ENCODE measurements at places on chromosomes 13 and 19. TPM values are rescaled to one million over a fixed set of nuclear protein-coding genes. Genes with fewer than 3 reads are reported as not detected.

The ZNF221 gene
- total RNA-seq: 5.9 TPM

The SIGLECL1 gene
- total RNA-seq: not detected

The ZNF302 gene
- 37.3 TPM for total RNA-seq

The ZNF540 gene
- total RNA-seq: 6.6 TPM

The GJB2 gene
- total RNA-seq: 3.3 TPM

The ZNF256 gene
- 6.7 TPM for total RNA-seq

The ZSCAN4 gene
- not detected for total RNA-seq

The SAFB gene
- total RNA-seq: 100 TPM

The RPL36 gene
- total RNA-seq: 587 TPM

The SYCN gene
- not detected for total RNA-seq

The KIR3DL1 gene
- total RNA-seq: not detected

The GPR183 gene
- 18.7 TPM for total RNA-seq

The ADGRL1 gene
- 26.3 TPM for total RNA-seq

The ACER1 gene
- not detected for total RNA-seq

The ANGPTL8 gene
- not detected for total RNA-seq

DNA sequence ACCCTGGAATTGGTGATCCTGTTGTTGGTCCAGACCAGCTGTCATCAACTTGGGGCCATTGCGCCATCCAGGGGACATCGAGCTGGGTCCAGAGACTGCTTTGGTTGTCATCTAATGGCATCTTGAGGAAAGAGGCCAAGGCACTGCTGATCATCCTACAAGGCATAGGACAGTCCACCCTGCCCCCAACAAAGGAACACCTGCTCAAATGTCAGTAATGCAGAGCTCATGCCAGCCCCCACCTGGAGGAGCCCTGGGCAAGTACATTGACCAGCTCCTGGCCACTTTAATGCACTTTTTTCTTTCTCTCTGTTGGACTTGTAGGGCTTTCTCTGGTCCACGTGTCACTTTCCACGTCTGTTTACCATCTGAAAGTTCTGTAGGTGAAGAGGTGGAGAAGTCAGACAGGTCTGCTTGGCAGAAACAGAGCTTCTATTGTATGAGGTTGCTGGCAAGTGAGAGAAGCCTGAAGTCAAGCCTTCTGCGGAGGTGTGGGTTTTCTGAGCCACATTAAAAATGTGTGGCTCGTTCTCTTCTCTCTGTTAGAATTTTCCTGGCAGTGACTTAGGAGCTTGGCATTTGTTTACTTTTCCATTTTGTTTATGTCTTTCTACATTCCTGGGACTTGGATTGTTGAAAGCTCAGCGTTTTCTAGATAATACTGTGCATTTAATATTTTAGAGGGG is 124.0 kb upstream of the RNF113B start:
- H3K36me3 ChIP-seq: no peaks in the 10 kb centered on the region
- DNase-seq: no peak
- no peaks in the 10 kb centered on the region for H3K27me3 ChIP-seq
- no peak overlapping the region for H3K27ac ChIP-seq
- H3K4me1 ChIP-seq: no peaks in the 10 kb centered on the region

GRCh38 chr19:45110851-45111266 is 17.9 kb downstream of the PPP1R37 start:
- no peak overlapping the region for H3K27ac ChIP-seq
- H3K27me3 ChIP-seq: no peaks in the 10 kb centered on the region
- no peak overlapping the region for H3K4me3 ChIP-seq
- no peaks in the 10 kb centered on the region for H3K4me1 ChIP-seq
- no peaks in the 10 kb centered on the region for H3K36me3 ChIP-seq
- no peak for DNase-seq

GRCh38 chr13:110119935-110120905 is 186.7 kb downstream of the COL4A1 start:
- no peaks in the 10 kb centered on the region for H3K27me3 ChIP-seq
- no peaks in the 10 kb centered on the region for H3K4me1 ChIP-seq
- no peaks in the 10 kb centered on the region for H3K36me3 ChIP-seq
- no peak overlapping the region for H3K27ac ChIP-seq
- DNase-seq: no peak
- no peak overlapping the region for H3K4me3 ChIP-seq

GRCh38 chr19:18856385-18857126 is 24.8 kb downstream of the UPF1 start:
- H3K4me1 ChIP-seq: no peaks in the 10 kb centered on the region
- H3K4me3 ChIP-seq: no peak overlapping the region
- no peak for DNase-seq
- no peak overlapping the region for H3K27ac ChIP-seq

DNA sequence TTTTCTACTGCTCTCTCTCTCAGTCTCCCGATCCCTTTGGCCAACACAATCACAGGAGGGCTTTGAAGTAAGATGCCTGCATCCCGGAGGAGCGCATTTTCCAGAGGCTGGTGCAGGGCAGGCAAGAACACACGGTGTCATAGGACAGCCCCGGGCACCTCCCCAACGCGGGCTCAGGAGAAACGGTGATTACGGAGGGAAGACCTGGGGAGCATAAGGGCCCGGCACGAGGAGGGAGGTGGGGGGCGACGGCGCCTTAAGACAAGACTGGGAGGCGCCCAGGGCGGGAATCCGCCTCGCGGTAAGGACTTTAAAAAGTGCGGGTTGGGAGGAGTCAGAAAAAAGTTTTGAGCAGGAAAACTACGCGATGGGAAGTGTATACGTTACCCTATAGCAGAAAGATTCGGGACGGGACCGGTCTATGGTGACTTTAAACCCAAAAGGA is 18.7 kb upstream of the ZNF888 start:
- no peaks in the 10 kb centered on the region for H3K4me1 ChIP-seq
- no peaks in the 10 kb centered on the region for H3K27me3 ChIP-seq
- peak; percentile 81 for DNase-seq

GRCh38 chr13:73171271-73171682 is 112.5 kb downstream of the KLF5 start:
- no peak for DNase-seq
- H3K4me3 ChIP-seq: no peak overlapping the region
- H3K27me3 ChIP-seq: no peaks in the 10 kb centered on the region
- H3K4me1 ChIP-seq: no peaks in the 10 kb centered on the region
- no peak overlapping the region for H3K27ac ChIP-seq

DNA sequence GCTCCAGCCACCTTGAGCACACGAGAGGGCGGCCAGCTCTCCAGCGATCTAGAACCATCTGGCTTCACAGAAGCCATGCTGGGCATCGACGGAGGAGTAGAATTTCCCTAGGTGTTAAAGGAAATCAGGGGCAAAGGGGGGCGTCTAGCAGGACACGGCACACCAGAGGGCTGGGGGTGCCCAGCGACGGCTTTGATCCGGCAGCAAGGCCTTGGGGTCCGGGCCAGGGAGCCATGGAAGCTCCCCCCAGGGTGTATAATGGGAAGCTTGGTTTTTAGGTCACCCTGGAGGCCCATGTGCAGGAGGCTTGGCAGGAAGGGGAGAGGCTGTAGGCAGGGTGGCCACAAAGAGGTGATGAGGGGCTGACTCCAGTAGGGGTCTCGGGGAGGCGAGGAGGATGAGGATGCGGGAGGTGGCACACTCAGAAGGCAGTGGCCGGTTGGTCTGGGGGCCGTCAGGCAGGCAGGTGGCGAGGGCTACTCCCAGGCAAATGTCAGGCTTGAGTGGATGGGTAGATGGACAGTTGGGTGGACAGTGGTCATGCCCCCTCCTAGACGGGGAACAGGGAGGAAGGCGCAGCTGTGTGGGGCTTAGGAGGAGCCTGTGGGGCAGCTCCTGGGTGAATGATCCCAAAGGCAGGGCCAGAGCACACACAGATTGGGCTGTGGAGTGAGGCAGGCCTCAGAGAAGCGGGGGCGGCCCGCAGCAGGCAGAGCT is 5.6 kb downstream of the KMT5C start:
- no peak overlapping the region for H3K27ac ChIP-seq
- H3K27me3 ChIP-seq: no peaks in the 10 kb centered on the region
- H3K4me3 ChIP-seq: no peak overlapping the region
- no peaks in the 10 kb centered on the region for H3K36me3 ChIP-seq
- H3K4me1 ChIP-seq: no peaks in the 10 kb centered on the region

DNA sequence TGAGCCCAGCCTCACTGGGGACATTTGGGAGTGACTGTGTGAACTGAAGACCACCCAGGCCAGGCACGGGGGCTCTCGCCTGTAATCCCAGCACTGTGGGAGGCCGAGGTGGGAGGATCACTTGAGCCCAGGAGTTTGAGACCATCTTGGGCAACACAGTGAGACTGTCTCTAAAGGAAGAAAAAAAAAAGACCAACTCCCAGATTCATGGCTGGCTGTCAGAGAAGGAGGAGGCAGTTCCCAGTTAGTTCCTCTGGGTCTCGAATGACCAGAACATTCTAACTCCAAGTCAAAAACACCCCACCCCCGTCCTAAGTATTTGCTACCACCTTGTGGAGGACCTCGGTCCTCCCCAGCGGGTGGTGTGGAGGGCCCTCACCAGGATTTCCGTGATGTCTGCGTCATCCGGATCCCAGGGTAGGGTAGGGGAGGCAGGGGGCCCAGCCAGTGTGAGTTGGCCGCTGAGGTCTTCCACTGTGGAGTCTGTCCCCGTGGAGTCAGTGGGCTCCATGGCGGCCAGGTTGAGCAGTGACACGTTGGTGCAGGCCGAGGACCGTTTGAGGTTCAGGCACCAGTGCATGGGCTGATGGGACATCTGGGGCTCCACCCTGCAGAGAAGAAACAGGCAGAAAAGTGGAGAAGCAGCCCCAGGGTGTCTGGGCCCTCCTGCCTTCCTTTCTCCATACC is 1.3 kb downstream of the TSKS start:
- no peak overlapping the region for H3K27ac ChIP-seq
- H3K36me3 ChIP-seq: no peaks in the 10 kb centered on the region
- no peaks in the 10 kb centered on the region for H3K27me3 ChIP-seq
- no peak for DNase-seq

- H3K4me1 ChIP-seq: no peaks in the 10 kb centered on the region
- no peaks in the 10 kb centered on the region for H3K27me3 ChIP-seq
- no peak overlapping the region for H3K27ac ChIP-seq
- no peak for DNase-seq
- H3K4me3 ChIP-seq: no peak overlapping the region
Measured at GRCh38 chr19:57057036-57057686, 62.6 kb upstream of the USP29 start.

- no peak overlapping the region for H3K27ac ChIP-seq
- no peak overlapping the region for H3K4me3 ChIP-seq
- no peaks in the 10 kb centered on the region for H3K36me3 ChIP-seq
- H3K27me3 ChIP-seq: no peaks in the 10 kb centered on the region
- no peak for DNase-seq
- no peaks in the 10 kb centered on the region for H3K4me1 ChIP-seq
Measured at GRCh38 chr19:1426736-1427135, 11.5 kb upstream of the RPS15 start.

- DNase-seq: no peak
- no peaks in the 10 kb centered on the region for H3K4me1 ChIP-seq
- H3K36me3 ChIP-seq: peaks cover 8% of the 10 kb centered on the region
- no peaks in the 10 kb centered on the region for H3K27me3 ChIP-seq
- no peak overlapping the region for H3K4me3 ChIP-seq
- H3K27ac ChIP-seq: no peak overlapping the region
Measured at GRCh38 chr19:11868188-11868587, 19.4 kb upstream of the ZNF69 start.

GRCh38 chr19:1105008-1105872 is 1.4 kb downstream of the GPX4 start:
- peak overlapping the region; percentile 85 for H3K4me3 ChIP-seq
- H3K27ac ChIP-seq: no peak overlapping the region
- H3K4me1 ChIP-seq: no peaks in the 10 kb centered on the region
- no peaks in the 10 kb centered on the region for H3K27me3 ChIP-seq
- DNase-seq: peak; percentile 74
- no peaks in the 10 kb centered on the region for H3K36me3 ChIP-seq

DNA sequence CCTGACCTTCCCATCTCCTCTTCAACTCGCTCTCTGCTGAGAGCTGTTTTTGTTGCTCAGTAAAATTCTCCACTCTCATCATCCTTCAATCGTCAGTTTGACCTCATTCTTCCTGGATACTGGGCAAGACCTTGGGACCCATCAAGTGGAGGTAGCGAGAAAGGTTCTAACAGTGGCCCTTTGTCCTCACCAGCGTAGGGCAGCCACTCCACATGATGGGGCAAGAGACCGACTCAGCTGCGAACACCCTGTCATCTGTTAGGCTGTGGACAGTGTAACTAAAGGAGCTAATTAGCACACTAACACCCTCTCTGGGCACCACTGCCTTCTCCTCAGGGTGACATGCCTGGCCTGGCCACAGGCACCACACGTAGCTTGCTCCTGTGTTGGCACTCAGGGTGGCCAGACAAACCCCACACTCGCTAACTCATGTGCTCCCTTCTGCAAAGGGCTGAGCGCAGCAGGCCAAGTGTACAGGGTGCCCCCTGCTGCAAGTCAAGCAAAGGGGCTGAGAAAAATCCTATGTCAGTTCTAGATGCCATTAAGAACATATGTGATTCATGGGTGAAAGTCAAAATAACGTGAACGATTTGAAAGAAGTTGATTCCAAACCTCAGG is 1216.0 kb downstream of the SLITRK5 start:
- no peak overlapping the region for H3K4me3 ChIP-seq
- no peaks in the 10 kb centered on the region for H3K27me3 ChIP-seq
- no peaks in the 10 kb centered on the region for H3K36me3 ChIP-seq
- no peaks in the 10 kb centered on the region for H3K4me1 ChIP-seq
- no peak for DNase-seq

GRCh38 chr13:100662468-100663211 is 12.0 kb downstream of the TMTC4 start:
- no peak overlapping the region for H3K4me3 ChIP-seq
- no peak overlapping the region for H3K27ac ChIP-seq
- H3K27me3 ChIP-seq: no peaks in the 10 kb centered on the region
- no peaks in the 10 kb centered on the region for H3K36me3 ChIP-seq

- no peak overlapping the region for H3K27ac ChIP-seq
- peak; percentile 93 for DNase-seq
- H3K36me3 ChIP-seq: no peaks in the 10 kb centered on the region
- H3K4me3 ChIP-seq: no peak overlapping the region
Measured at GRCh38 chr19:3154957-3155736, 19.3 kb downstream of the GNA15 start.

GRCh38 chr19:47778954-47779351 is 450 bp downstream of the SELENOW start:
- H3K4me3 ChIP-seq: peak overlapping the region; percentile 71
- H3K4me1 ChIP-seq: peaks cover 2% of the 10 kb centered on the region
- peaks cover 5% of the 10 kb centered on the region for H3K36me3 ChIP-seq
- H3K27me3 ChIP-seq: peaks cover 1% of the 10 kb centered on the region
- no peak for DNase-seq
- H3K27ac ChIP-seq: peak overlapping the region; percentile 93

DNA sequence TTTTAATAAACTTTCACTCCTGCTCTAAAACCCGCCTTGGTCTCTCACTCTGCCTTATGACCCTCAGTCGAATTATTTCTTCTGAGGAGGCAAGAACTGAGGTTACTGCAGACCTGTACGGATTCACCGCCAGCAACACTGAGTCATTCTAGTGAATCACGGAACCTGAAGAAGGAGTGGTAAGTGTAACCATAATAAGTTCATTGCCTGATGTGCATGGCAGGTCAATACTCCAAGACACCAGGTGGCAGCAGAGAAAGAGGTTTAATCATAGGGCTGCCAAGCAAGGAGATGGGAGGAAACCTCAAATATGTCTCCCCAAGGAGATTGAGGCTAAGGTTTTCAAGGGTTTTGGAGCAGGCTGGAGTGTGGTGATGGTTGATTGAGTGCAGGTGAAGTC is 204.3 kb upstream of the IPO5 start:
- H3K4me1 ChIP-seq: no peaks in the 10 kb centered on the region
- H3K27me3 ChIP-seq: no peaks in the 10 kb centered on the region
- H3K27ac ChIP-seq: no peak overlapping the region

- no peaks in the 10 kb centered on the region for H3K4me1 ChIP-seq
- H3K27ac ChIP-seq: no peak overlapping the region
- DNase-seq: no peak
- H3K27me3 ChIP-seq: no peaks in the 10 kb centered on the region
Measured at GRCh38 chr19:2491130-2491801, 15.3 kb downstream of the GADD45B start.

GRCh38 chr19:10611907-10612306 is 13.4 kb upstream of the SLC44A2 start:
- H3K36me3 ChIP-seq: no peaks in the 10 kb centered on the region
- no peak for DNase-seq
- no peaks in the 10 kb centered on the region for H3K27me3 ChIP-seq
- no peak overlapping the region for H3K4me3 ChIP-seq
- H3K4me1 ChIP-seq: peaks cover 4% of the 10 kb centered on the region
